ENCODE measurements at places on chromosomes 4 and X.

GRCh38 chr4:38366997-38367396 lies 297.0 kb upstream of the KLF3 start:
- DNase-seq = no peak

DNA sequence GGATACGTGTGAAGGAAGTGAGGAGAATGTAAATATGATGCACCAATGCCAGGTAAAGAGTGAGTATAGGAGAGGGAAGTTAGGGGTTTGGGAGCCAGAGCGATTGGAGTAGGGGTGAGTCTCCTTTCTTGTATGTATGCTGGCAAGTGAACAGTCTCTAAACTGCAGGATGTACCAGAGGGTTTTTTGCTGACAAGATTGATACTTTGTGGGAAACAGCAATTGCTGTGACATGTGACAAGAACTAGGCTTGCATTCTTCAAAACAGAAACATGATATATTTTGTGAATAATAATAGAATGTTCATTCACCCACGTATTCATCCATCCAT lies 706 bp downstream of the CHIC1 start:
- no peak for DNase-seq

GRCh38 chr4:55500072-55500471 lies 46.6 kb downstream of the CLOCK start:
- no peak for DNase-seq

DNA sequence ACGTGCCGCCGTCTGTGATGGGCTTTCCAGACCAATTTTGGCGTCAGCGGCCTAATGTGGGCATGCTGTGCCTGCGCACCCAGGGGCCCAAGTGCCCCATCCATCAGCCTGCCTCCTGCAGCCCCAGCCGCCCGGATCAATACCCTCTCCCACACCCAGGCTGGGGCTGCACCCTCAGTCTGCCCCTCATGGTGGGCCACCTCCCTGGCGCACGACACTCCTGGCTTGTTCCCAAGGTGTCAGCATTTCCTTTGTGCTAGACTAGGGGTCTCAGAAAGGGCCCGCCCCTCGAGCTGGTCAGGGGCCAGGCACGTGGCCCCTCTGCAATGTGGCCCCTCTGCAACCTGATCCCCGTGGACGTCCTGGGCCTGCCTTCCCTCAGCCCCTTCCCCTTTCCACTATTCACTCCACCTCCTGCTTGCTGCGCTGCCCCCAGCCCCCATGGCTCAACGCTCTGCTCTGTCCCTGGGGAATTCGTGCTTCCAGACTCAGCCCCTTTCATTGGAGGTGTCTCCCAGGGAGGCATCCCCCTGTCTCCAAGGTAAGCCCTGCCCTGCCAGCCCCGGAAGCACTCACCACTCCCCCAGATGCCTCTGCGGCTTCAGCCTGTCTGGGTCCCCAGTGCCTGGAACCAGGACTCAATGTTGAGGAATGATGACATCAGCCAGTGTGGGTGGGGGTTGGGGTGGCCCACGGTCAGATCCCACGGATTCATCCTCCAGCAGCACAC lies 130.8 kb downstream of the HMX1 start:
- DNase-seq = no peak

- DNase-seq = peak; percentile 29
These were observed 28.6 kb downstream of the TBC1D14 start for GRCh38 chr4:6938237-6938636.

DNA sequence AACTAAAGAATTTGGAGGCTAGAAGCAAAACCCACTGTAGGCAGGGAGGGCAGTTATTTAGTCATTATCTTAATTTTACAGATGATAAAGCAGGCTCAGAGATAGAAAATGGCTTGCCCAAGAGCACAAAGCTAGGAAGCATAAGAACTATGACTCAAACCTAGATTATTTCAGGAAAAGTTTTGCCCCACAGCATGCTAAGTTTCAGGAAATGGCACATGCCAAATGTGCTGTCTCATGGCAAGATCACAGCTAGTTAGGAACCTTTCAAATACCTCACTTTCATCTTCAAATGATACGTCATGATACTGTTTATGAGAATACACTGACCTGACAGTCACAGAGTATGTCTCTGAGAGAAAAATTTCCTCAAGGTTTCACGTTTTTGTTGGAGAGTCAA lies 78.5 kb upstream of the SPANXC start:
- no peak for DNase-seq

- no peak for DNase-seq
These were observed 580.2 kb downstream of the SPRY1 start for GRCh38 chr4:123976819-123977218.

- no peak for DNase-seq
These were observed 473.4 kb downstream of the TRIML1 start for GRCh38 chr4:188612659-188613058.

- DNase-seq = no peak
These were observed 93.3 kb downstream of the PHOX2B start for GRCh38 chr4:41655177-41655576.

DNA sequence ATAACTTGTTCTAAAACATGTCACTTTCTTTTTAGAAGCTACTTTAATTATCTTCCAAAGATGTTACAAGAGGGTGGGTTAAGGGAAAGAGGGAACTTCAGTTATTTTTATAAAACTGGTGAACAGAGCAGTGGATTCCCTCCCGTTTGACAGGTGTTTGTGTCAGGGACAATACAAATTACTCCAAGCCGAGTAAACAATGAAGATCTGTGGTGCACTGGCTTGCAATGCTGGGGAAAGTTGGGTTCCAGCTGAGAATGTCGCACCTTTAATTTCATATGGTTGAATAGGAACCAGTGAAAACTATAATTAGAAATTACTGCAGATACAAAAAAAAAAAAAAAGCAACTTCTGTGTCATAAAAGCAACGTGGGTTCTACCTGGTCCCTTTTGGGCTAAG lies 98.6 kb upstream of the TTC29 start:
- no peak for DNase-seq

- DNase-seq = no peak
These were observed 277.6 kb downstream of the BCOR start for GRCh38 chrX:39819921-39820849.

DNA sequence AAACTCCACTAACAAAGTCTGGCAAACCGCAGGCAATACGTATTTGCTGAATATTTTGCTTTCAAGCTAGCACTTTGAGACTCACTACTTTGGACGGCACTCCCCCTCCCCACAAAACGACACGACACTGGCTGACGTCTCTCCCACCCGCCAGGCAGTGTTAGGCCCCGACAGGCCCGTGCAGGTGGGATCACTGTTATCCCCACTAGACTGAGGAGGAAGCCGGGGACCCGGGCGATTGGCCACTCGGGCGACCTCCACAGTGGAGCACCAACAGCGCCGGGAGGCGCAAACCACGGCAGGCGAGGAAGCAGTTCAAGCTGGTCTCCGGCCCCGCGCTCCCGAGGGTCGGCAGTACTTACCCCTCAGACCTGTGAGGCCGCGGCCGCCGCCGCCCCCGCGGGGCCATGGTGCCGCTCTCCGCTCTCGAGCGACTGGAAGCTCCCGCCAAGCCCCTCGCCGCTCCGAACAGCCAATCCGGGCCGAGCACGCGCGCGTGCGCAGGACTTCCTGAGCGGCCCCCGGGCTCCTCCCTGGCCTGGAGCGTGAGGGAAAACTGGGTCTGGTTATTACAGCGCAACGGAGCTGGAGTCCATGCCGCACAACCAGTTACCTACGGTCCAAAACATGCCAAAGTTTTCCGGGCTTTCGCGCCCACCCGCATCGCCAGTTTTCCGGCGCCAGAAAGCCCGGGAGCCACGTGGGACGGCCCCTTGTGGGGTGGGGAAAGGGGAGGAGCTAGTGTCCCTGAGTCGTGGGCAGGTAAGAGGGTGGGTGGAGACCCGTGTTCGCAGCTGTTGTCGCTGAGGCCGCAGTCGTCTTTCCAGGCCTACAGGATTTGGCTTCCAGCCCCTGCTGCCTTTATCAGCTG lies at the start of gene CENPU:
CENPU (minus strand) TSS at position 443 of the 871 bp plus-strand sequence; CDS start at position 409, 34 bp downstream.
- peak; percentile 96 for DNase-seq

DNA sequence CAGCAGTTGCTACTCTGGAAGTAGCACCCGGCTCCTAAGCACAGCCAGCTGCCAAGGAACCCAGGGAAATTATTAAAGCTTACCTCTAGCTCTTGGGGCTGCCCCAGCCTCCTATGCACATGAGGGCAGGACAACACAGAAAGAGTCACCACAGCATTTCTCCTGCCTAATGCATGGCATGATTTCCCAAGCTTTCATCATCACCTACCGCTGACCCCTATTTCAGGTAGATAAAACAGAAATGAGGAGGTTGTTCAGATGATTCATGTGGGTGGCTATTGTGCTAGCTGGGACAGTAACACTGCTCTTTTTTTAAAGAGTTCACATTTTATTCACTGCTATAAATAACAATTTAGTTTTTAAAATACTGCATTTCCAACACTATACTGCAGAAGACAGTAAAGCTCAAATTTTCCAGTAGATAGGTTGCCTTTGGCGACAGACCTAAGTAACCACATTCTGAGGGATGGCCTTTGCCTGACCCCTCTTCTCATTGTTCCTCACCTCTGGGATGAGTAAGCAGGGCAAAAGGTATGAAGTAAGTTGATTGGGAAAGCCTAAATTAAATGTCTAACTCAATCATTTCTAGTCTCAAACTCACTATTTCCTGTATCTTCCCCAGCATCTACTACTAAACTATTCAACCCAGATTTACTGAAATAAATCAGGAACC lies 16.7 kb downstream of the CASK start:
- DNase-seq = no peak

DNA sequence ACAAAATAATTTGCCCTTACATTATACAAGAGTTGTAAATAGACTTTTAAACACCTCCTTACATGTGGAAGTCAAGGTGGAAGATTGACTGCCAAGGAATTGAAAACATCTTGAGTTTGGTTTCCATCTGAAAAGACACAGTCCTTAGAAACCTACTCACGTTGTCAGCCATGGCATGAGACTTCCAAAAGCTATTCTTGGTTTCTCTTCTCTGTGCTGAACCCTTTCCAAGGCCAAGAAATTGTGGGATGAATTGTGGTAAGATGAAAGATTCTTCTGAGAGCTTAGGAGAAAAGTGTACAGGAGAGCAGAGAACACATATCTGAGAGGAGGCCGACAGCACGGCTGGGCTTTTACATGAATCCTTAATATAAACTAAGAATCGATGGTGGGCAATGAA lies 370.0 kb downstream of the FBXW7 start:
- DNase-seq = no peak

DNA sequence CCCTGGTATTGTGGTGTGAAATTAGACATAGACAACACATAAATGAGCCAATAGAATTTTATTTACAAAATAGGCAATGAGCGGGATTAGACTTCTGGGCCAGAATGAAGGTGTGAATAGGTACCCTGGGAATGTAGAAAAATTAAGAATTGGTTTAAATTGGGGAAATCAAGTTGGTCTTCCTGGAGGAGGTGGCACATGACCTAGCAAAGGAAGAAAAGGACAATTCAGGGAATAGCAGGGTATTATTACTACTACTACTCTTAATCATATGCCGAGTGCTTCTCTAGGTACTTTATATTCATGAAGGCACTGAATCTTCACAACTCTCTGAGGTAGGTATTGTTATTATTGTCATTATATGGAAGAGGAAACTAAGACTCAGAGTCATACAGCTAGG lies 202.1 kb downstream of the LHFPL1 start:
- DNase-seq = no peak

- peak; percentile 83 for DNase-seq
These were observed 512.5 kb upstream of the SLIT2 start for GRCh38 chr4:19739101-19739651.

DNA sequence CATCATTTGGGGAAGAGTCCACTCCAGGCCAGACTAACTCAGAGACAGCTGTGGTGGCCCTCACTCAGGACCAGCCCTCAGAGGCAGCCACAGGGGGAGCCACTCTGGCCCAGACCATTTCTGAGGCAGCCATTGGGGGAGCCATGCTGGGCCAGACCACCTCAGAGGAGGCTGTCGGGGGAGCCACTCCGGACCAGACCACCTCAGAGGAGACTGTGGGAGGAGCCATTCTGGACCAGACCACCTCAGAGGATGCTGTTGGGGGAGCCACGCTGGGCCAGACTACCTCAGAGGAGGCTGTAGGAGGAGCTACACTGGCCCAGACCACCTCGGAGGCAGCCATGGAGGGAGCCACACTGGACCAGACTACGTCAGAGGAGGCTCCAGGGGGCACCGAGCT lies 3.3 kb upstream of the ERAS start:
- DNase-seq = no peak

DNA sequence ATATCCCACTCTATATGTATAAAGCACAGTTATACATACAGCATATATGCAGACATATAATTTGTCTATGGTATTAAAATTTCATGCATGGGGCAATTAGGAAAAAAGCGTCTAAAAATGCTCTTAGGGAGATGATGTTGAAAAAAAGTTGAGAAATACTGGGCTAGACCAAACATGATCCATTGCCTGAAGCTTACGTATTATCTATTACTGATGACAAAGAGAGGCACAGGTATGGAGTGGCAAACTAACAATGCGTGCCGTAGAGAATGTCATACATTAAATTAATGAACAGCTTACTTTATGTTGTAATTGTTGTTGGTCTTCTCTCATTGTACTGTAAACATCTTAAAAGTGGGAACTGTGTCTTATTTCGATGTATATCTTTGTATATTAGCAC lies 13.9 kb downstream of the RHOH start:
- DNase-seq = no peak

DNA sequence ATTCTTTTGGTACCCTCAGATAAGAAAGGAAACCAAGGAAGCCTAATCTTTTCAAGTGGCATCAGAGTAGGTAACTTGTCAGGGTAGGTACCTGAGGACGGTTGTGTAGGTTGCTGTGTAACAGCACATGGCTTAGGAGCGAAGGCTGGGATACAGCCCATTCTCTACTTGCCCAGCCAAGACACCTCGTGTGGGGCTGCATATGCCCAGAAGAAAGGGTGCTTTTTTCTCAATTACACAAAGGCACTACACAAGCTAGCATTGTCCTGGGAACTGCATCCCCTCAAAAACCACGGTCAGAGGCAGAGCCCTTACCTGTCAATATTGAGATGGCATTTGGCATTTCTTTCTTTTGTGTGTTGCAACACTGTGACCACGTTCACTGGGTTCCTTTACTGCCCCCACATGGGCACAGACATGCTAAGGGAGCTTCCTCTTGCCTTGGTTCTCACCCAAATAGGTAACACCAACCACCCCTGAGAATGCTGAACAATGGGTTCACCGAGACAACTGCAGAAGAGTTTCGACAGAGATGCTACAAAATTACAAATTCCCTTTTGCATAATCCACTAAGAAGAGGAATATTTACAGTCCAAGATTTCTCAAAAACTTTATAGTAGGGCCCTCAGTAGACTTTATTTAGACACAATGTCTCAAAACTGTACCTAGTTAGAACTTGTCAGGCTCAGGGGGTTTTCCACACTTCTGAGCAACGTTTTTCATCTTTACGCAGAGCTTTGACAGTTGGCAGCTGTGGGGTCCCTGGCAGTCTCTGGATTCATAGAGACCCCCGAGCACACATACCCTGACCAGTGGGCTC lies 35.8 kb upstream of the TNIP3 start:
- no peak for DNase-seq

- peak; percentile 73 for DNase-seq
These were observed 3.8 kb downstream of the FGF16 start for GRCh38 chrX:77450996-77451395.

DNA sequence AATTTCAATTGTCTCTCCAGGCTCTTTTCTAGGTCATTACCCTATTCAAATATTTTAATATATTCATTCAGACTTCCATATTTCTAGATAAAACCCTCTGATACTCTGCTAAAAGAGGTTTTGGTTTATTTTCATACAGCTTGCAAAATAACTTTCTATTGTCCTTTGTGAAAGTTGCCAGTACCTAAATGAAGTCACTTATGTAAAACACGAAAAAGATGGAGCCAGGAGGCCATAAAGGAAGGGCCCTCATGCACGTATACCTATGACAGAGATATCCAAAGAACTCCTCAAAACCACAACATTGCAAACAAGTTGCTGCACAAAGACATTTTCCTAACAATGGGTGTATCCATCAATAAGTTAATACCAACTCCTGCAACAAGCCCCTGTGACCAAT lies 25.7 kb upstream of the ELOVL6 start:
- no peak for DNase-seq
